Hypothalamus (tissue), 51 donors: ENCODE measurements at places on chromosomes 1 and 21.

DNA sequence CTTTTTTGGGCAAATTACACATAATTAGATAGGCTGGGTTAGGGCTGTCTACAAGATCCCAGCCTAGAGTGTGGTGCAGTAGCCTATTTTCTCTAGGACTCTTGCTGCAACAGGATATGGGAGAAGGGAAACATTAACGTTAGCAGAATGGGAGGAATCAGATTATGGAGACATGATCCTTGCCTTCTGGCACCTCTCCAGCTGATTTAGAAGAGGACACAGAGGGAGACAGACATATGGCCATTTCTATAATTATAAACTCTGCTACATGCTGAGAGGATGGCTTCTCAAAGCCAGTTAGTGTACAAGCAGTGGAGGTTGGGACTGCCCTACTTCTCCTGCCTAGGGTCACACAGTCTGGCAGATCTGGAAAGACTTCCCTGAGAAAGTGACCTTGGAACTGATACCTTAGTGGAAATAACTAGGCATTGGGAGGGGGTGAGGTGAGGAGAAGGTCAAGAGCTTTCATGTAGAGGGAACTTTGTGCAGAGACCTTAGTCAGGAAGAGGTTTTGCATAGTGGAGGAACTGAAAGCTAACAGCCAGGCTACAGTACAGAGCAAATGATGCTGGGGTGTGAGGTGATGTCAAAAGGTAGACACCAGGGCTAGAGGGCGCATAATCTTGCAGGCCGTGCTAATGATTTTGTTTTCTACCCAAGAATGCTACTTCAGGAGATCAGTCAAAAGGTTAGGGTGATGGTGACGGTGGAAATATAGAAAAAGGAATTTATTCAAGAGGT is 1.2 kb upstream of the CD1D start:
- no peak for DNase-seq

- no peak for DNase-seq
Observed at GRCh38 chr1:14679027-14679688, 80.7 kb downstream of the KAZN start.

- DNase-seq: no peak
Observed at GRCh38 chr1:83531521-83532309, 467.2 kb downstream of the TTLL7 start.

DNA sequence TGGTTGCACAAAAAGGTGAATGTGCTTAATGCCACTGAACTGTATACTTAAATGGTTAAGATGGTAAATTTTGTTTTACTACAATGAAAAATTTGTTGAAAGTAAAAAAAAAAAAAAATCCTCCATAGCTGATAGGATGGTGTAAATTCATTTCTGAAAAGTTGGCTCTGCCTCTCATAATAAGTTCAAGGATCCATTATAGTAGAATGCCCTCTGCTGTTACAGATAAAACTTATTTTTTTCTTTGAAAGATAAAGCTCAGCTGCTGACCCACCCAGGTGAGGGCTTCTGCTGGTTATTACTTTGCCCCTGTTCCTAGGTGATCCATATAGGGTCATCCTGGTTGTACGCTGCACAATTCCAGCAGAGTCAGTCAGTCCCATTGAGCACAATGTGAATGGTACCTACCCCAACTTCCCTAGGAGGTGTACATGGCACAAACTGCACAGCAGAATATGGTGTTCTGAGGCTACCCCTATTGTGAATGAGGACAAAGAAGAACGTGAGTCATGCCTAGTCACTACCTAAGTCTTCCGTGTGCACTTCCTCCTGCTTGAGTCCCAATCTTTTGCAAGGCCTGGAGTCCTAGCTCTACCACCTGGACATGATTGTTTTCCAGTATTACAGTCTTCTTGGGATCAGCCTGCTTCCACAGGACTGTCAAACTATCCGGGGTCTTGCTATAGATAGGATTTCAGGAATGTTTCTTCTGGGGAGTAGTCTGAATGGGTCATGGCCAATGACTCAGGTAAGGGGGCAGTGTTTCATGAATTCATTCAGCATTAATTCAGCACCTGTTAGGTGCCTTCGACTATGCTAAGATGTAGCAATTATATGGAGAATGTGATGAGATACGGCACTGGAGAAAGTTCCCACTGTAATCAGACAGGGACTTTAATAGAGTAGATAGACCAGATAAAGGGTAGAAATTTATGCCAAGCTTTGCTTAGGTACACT is 20.8 kb upstream of the CD5L start:
- no peak for DNase-seq

GRCh38 chr1:99761774-99762173 is 4.7 kb downstream of the FRRS1 start:
- no peak for DNase-seq

DNA sequence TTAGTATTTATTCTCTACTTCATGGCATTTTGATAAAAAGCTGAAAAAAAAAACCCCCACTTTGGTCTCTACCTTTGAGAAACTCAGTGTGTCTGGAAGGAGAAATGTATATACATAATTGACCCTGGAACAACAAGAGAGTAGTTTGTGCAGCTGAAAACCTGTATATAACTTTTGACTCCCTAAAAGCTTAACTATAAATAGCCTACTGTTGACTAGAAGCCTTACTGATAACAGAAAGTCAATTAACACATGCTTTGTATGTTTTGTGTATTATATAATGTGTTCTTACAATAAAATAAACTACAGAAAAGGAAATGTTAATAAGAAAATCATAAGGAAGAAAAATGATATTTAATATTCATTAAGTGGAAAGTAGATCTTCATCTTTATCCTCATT is 88.0 kb downstream of the NEK7 start:
- DNase-seq: no peak

- no peak for DNase-seq
Observed at GRCh38 chr1:195785830-195786229, 822.4 kb downstream of the KCNT2 start.
